ACHN (cell line): ENCODE measurements at places on chromosomes 7 and 10.

DNA sequence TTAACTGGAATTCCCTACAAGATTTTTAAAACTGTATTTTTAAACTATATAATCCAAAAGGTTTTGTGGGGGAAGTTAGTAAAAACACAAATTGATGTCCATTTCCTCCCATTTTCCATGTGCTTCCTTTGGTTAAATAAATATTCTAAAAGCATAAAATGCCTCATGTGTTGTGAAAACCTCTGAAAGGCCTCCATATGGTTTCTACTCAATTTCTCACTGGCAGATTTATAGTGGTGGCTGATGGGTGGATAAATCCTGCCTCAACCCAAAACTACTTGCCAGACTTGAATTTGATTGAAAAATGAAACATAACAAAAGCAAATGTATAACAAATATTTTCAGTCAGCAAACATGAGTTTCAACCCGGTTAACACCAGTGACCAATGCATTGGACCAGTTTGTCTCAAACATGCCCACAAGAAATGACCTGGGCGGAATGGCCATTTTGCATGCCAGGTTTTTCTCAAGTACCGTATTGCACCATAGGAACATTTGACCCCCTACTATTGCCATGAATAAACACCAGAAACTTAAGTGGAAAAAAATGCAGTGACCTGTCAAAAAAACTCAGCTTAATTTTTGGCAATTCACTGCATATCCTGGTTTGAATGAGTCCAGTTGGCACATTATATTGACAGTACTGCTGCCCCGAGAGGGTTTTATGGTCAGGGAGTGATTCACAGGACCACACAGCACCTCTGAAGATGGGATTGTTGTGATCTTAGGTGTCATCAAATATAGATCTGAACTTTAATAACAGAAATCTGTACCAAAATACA is 454.6 kb upstream of the ANKRD30A start:
- DNase-seq = no peak

DNA sequence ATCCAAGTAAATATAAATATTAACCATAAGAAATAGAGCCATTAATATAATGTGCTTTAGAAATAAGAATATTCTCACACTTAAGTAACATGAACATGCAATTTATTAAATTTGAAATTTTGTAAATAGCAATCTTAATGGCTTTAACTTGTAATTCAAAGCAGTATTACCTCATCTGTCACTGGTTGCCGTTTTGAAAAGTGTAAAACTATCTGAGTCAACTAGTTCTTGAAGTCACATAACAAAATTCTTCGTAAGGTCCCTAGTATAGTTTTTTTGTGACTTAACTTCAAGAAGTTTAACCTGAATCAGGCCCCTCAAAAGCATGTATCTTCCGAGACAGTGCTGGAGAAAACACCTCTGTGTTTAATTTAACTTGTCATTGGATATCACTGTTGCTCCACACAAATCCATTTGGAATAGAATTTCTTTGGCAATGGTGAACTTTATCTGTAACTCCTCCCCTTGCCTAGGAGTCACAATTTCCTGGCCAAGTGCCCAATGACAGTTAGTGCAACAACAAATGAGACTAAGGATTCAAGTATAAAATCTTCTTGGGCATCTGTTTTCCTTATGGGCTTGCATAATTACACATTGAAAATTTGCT is 47.1 kb downstream of the NT5C2 start:
- DNase-seq = peak; percentile 30

GRCh38 chr7:70694434-70694970 is 437.4 kb upstream of the GALNT17 start:
- DNase-seq = no peak

- DNase-seq = no peak
These were observed 4.6 kb downstream of the DCLRE1C start for GRCh38 chr10:14949291-14949690.

DNA sequence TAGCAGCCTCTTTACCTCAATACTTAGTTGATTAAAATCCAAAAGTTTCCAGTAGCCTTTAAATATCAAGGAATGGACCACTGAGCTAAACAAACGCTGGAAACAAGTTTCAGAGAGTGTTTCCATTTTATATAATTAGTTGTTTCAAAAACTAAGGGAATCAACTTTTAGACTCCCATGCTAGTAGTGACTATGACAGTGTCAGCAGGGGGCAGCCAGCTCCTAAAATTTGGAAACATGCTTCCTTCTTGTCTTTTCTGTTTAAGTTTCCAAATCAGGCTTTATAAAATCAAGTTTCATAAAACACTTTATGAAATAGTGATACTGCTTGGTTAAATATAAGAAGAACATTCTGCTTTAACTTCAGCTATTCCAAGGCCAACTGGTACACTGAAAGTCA is 138.2 kb upstream of the TMEM229A start:
- DNase-seq = peak; percentile 22

DNA sequence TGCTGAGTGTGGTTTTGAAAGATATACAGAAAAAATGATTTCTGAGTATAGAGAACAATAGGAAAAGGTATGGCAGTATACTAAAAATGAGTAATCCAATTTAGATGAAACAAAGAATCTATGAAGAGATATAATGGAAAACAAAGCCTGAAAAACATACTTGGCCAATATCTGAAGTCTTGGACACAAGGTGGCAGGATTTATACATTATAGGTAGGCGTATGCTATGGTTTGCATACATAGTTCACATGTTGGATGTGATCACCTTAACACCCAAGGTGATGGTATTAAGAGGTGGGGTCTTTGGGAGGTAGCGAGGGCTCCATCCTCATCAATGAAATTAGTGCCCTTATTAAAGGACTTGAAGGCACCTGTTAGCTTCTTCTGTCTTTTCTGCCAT is 34.5 kb upstream of the BPGM start:
- DNase-seq = no peak

DNA sequence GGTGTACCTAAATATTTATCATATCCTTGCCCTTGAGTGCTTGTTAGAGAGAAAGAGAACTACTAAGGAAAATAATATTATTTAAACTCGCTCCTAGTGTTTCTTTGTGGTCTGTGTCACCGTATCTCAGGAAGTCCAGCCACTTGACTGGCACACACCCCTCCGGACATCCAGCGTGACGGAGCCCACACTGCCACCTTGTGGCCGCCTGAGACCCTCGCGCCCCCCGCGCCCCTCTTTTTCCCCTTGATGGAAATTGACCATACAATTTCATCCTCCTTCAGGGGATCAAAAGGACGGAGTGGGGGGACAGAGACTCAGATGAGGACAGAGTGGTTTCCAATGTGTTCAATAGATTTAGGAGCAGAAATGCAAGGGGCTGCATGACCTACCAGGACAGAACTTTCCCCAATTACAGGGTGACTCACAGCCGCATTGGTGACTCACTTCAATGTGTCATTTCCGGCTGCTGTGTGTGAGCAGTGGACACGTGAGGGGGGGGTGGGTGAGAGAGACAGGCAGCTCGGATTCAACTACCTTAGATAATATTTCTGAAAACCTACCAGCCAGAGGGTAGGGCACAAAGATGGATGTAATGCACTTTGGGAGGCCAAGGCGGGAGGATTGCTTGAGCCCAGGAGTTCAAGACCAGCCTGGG is 11.4 kb downstream of the SERPINE1 start:
- peak; percentile 100 for DNase-seq

DNA sequence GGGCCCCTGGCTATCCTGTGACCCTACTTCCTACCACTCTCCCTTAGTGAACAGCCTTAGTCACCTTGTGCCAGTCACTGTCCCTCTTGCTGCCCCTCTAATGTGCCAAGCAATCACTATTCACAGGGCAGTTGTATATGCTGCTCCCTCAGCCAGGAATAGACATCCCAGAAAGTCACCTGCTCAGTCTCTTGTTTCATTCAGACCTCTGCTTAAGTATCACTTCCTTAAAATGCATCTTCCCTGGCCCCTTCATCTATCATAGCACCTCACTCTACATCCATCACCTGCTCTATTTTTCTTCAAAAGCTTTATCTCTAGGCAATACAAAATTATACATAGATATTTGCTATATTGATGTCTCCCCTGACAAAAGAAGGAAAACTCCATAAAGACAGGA is 328.4 kb upstream of the NFE2L3 start:
- DNase-seq = no peak

DNA sequence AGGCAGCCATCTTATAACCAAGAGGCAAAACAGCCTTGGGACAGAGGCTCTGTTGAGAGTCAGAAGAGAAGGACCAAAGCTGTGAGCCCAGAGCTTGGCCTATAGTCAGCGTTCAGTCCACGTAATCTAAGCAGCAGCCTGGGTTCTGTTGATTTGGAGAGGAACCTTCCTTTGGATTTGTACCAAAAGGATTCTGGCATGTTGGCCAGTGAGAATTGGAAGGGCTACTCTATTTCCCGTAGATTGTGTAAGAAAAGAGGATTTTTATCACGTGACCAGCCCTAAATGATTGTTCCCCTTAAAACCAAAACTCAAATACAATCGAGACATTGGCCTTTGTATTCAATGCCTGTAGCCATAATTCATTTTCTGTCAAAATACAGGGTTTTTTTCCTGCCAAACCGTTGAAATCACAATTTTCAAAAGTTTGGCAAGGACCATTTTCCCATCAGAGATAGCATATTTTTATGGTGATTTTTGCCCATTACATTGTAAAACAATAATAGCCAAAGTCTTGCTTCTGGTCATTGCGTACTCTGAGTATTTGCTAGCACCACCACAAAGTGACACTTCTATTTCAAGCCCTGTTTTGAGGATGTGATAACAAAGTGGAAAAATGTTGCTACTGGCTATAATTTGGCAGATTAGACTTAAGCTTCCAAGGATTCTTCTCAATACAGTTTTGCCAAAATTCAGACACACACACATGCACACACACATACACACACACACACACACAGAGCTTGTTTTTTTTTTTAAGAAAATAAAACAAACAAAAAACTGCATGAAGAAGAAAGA is 23.1 kb upstream of the BMPER start:
- DNase-seq = no peak

DNA sequence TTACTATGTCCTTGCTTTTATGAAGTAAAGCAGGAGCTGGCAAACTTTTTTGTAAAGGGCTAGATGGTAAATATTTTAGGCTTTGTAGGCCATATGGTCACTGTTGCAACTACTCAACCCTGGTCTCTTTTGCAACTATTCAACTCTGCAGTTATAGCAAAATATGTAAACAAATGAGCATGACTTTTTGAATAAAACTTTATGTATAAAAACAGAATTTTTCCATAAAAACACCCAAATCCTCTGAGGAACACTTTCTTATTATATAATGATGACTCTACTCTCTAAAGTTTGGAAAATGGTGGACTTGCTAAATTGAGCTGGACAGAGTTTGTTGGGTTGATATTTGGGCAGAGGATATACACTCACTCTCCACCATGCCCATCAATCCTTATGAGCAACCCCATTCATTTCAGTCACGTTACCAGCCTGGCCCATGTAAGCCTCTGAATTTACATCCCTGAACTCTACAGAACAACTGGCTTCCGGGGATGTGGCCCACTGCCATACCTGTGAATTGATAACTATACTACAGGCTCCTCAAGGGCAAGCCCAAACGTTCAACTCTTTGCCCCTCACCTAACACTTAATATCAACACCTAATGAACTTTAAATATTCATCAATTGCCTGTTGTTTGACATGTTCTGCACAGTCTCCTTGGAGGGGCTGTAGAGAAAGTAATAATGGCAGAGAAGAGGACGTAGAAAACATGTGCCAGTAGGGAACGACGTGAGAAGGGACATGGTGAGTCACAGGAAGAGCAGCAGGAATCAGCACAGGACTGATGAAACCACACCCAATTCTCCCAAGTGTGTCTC is 37.6 kb downstream of the SGMS1 start:
- peak; percentile 48 for DNase-seq

DNA sequence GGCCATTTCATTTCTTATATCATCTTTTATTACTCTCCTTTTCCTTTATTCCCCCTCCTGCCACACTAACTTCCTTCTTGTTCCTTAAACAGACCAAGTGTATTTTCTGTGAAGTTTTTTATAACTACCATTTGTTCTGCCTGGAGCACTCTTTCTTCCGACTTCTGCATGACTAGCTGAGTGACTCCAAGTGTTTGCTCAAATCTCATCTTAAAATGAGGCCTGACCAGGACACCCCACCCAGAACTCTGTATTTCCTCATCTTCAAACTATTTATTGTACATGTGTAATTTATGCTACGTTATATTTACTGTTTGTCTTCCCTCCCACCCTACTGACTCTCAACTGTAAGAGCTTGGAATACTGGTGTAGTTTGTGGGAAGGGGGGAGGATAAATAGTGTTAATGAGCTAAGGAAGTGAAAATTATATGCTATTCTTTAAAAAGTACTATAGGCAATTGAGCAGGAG is 3.2 kb downstream of the MINDY3 start:
- DNase-seq = no peak

GRCh38 chr10:107966826-107967225 is 802.3 kb upstream of the SORCS1 start:
- no peak for DNase-seq

GRCh38 chr7:36180121-36180520 is 27.1 kb downstream of the EEPD1 start:
- no peak for DNase-seq

GRCh38 chr10:86671985-86672710 is 3.8 kb downstream of the LDB3 start:
- DNase-seq = no peak

GRCh38 chr7:107166736-107167426 is 1.9 kb upstream of the HBP1 start:
- no peak for DNase-seq

DNA sequence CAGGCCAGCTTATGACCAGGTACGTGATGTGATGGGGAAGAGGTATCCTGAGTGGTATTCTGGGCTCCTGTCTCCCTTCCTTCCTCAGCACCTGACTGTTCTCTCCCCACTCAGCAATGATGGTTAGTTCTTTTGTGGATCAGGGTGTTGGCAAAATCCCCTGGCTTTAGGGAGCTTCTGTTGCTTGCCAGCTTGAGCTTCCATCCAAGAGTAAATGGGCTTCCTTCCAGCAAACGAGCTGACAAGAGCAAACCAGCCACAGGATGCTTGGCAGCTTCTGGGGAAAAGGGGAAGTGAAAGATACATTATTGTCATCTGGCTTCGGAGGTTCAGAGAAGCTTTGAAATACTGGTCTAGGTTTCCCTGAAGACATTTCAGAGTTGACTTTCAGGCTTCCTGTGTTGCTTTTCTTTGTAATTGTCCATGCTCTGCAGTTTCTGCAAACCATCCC is 5.2 kb downstream of the DUSP5 start:
- DNase-seq = peak; percentile 53

DNA sequence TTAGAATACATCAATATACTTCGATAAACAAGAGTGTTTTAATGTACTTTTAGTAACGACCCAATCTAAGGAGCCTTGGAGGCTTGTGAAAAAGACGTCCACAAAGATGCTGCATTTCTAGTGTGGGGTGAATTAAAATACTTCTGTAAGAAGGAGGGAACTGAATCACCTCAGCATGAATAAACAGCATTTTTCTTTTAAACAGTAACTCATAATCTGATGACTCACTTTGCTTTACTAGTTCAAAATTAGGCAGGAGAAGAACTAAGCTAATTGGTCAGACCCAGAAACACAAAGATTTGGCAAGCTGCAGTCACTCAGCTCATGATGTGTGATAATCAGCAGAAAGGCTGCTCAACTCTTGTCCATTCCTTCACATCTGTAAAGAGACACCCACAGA is 24.2 kb downstream of the NCOA4 start:
- peak; percentile 56 for DNase-seq

- no peak for DNase-seq
These were observed 36.9 kb downstream of the TNPO3 start for GRCh38 chr7:129017933-129018538.

- no peak for DNase-seq
These were observed 51.9 kb downstream of the LAMB4 start for GRCh38 chr7:108078211-108078673.
